ENCODE measurements at places on chromosomes 4 and X.

DNA sequence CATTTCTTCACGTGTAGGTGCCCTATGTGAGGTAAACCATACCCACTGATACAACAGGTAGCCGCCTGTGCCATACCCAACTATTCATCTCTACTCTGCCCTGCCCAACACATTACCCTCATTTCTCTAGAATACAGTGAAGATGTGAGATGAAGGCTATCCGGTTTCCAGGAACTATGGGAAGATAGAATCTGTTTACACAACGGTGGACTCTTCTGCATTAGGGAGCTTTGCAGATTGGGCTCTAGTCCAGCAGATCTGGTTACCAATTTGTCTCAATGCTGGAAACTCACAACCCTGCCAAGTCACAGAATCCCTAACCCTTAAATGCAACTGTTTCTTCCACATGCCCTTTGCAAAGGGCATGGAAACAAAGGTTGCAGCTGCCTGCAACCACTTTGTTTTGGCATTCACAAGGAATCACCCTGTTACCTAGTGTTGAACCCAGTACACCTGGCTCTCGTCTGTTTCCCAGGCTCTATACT, 6.4 kb upstream of the SLAIN2 start:
- DNase-seq: no peak

DNA sequence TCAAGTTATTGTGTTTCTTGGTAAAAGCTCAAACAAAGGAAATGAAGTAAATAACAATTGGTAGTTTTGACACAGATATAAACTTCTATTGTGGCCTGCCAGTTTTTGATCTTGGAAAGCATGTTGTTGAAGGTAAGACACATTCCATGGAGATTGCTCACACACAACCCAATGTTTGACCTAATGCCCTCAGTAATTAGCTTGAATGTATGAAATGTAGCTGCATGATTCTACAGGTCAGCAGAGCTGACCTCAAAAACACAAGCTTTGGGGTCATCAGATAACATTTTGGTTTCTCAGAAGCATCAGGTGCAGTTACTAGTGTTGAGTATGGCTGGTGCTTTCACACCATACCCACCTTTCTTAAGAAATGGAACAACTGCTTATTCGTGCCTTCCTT, 16.5 kb downstream of the GPR173 start:
- no peak for DNase-seq

DNA sequence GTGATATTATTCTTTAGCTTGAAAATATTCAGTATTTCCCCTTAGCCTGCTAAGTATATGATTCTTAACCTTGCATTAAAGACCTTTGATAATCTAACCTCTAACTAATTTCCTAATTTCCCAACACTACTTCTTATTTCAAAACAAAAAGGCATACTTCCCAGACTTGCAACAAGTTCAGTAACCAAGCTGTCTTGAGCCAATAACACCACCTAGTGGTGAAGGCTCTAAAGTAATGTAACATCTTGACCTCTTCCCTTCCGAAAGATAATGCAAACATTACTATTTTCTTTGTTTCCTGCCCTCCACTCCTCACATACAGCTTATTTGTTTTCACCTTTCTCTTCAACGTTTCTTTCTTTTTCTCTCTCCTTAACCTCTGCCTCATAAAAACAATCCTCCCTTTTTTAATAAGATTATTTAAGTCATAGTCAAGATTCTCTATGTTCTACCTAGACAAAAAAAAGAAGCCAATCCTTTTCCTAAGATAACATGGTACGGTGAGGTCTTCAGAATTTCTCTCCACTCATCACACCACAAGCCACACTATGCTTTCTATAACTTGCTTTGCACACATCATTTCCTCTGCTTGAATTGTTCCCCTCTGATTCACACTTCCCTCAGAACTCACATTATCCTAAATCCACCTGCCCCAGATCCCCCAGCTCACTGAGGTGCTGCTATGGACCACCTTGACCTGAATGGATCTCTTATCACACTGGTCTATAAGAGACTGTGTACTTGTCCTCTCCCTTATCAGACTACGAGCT, 3.5 kb downstream of the FAT1 start:
- DNase-seq: no peak

GRCh38 chr4:84967243-84967690, 777 bp upstream of the WDFY3 start:
- no peak for DNase-seq

DNA sequence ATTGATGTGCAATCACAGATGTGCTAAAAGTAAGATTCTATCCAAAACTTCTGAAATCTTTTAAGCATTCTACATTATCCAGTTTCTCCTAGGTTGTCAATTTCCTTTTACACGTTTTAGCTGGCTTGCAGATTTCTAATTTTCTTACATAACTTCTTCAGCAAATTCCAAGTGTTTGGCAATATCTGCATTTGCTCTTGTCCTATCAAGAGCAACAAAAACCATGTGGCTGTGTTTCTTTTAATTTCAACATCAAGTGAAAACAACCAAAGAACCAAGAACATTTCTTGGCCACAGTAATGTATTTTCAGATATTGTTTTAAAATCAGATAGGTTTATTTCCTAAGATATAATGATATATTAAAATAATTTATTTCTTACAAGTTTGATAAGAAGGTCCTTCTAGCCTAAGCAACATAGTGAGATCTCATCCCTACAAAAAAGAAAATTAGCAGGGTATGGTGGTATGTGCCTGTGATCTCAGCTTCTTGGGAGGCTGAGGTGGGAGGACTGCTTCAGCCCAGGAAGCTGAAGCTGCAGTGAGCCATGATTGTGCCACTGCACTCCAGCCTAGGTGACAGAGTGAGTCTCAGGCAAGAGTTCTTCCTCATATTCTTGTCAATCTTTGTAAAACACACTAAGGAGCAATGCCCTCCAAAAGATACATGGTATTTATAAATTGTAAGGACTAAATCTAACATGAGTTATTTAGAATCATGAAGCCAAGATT, 131.4 kb upstream of the NAP1L5 start:
- DNase-seq: no peak

DNA sequence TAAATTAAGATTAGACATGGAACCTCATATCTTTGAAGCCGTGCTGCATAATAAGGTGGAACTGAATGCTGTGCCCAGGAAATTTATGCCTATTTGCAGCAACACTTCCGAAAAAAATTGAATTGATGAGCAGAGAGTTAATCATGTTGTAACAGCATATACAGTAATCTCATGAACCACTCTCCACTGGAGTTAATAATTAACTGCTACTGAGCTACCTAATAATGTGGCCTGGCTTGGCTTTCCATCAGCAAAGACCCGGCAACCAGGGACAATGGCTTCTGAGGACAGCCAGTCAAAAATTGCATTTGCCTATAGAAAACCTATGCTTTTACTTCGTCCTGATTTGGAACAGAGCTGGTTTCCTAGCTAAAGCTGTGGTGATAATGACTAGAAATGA, 63.8 kb upstream of the GATB start:
- no peak for DNase-seq

- DNase-seq: no peak
Measured at GRCh38 chr4:54274264-54274663, 45.2 kb downstream of the PDGFRA start.

GRCh38 chr4:36218121-36218520, 26.2 kb downstream of the ARAP2 start:
- no peak for DNase-seq

DNA sequence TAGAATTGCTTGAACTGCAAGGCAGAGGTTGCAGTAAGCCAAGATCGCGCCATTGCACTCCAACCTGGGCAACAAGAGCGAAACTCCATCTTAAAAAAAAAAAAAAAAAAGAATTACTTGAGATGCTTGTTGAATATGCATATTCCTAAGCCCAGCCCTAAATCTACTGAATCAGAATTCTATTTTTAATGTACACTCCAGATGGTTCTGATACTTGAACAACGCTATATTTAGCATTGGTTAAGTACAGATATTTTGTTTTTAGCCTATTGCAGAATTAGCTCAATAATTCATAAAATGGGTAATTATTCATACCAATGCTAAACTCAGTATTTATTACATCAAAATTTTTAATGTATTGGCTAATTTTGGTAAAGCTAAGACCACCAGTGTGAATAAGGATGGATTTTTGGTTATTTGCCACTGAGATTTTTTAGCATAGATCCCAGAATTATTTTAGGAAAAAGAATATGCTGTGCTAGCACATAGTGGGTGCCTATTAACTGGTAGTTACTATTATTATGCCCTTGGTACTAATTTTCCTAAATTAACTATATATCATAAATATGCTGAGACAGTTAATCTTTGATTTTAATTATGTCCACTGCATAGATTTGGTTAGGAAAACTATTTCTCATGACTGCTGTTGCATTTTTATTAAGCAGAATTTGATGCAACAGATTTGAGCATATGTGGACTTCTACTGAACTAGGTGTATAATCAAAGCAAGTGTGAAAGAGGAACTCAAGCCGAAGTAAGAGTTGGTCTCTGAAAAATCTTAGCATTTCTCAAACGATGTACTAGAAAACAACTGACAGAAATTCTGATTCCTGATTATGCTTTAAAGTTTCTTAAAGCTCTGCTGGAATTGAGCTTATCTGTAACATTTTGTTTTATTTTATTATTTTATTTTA, 9.2 kb downstream of the AREG start:
- DNase-seq: no peak

DNA sequence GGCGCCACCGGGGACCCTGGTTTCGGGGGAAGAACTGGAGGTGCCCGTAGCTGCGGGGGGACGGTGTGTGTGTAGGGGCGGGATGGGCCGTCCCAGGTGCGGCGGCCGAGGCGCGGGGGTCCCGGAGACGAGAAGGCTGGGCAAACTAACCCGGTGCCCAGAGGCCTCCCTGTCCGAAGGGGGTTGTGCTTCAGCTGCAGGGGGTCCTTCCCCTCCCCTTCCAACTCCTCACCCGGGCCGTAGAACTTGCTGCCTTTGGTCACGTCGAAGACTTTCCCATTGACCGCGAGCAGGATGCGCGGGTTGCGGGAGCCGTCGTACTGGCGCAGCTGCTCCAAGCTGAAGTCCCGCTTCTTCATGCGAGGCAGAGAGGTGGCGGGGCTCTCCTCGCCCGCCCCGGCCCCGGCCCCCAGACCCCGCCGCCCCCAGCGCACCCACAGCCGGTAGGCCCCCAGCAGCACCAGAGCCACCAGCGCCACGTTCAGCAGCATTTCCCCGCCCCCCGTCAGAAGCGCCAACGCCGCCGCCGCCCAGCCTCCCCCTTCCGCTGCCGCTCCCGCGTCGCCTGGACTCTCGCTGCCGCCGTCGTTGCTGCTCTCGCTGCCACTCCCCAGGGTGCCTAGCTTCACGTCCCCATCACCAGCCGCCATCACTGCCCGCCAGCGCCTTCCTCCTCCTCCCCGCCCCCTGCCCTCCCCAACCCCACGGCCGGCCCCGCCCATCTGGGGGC, at the start of gene PGRMC2:
Gene PGRMC2 (minus strand): TSS at position 673 of the 730 bp plus-strand sequence. CDS start 23 bp downstream, at position 650.
- no peak for DNase-seq

DNA sequence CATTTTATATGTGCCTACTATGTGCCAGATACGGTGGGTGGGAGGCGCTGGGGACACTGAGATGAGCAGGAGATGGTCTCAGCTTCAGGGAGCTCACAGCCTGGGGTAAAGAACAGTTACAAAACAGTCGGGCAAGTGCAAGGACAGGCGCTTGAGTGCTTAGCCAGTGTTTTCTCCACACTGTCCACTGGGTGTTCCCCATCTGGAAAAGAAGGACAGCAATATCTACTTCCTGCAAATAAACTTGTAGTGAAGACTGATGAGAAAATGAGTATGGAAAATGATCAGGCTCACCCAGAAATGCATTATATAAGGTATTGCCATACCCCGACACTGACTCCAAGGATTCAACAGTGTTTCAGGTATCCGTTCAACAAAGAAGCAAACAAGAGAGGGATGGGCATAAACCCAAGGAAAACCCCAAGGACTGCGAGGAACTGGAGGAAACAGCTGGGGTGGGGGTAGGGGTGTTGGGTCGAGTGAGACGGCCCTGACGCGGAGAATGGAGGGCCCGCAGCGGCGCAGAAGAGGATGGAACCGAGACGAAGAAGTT, 835 bp downstream of the TMEM185A start:
- peak; percentile 4 for DNase-seq

- no peak for DNase-seq
Measured at GRCh38 chr4:129371926-129372325, 276.0 kb downstream of the C4orf33 start.

- DNase-seq: no peak
Measured at GRCh38 chr4:37719021-37719420, 32.8 kb upstream of the RELL1 start.

GRCh38 chr4:6334203-6334887, 64.7 kb downstream of the WFS1 start:
- no peak for DNase-seq

DNA sequence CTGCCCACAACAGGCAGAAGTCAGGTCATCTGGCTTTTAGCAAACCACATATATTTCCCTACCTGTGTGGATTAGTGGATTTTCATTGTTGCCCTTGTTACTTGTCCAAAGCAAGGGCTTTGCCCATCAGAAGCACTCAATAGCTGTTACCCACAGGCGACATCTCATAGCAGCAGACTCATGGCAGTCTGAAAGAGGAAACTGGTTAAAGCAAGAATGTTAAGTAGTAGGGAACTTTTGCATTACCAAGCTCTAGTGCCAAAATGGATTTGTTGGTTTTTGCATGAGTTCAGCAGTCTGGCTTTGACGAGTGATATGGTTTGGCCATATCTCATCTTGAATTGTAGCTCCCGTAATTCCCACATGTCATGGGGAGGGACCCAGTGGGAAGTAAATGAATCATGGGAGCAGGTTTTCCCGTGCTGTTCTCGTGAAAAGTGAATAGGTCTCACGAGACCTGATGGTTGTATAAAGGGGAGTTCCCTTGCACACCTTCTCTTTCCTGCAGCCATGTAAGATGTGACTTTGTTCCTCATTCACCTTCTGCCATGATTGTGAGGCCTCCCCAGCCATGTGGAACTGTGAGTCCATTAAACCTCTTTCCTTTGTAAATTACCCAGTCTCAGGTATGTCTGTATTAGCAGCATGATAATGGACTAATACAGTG, 107.9 kb downstream of the GPR143 start:
- no peak for DNase-seq

DNA sequence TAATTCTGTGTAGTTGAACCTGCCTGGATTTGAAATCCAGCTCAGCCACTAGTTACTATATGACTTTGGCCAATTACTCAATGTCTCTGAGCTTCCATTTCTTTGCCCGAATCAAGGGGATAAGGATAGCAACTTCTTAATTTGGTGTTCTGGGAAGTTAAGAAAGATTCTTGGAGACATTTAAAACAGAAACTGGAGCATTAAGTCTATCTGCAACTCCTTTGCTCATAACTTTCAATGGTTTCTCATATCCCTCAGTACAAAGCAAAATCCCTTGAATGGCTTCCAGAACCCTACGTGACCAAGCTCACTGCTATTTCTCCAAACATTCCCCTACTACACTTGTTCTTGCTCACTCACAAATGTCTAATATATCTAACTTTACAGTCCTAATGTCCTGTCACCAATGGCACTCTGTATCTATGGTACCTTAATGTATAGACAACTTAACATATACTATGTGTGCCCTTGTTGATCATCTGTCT, 849.1 kb upstream of the SLIT2 start:
- no peak for DNase-seq

- DNase-seq: no peak
Measured at GRCh38 chrX:40085714-40086113, 12.0 kb downstream of the BCOR start.

GRCh38 chr4:71133491-71133890, 140.0 kb downstream of the DCK start:
- DNase-seq: no peak

- DNase-seq: no peak
Measured at GRCh38 chr4:14217401-14217800, 589.9 kb upstream of the BOD1L1 start.
